AG08395 (cell line): ENCODE measurements at places on chromosomes 4 and X.
A peak's percentile ranks its signal among the peaks of the same experiment; 100 is the strongest.

DNA sequence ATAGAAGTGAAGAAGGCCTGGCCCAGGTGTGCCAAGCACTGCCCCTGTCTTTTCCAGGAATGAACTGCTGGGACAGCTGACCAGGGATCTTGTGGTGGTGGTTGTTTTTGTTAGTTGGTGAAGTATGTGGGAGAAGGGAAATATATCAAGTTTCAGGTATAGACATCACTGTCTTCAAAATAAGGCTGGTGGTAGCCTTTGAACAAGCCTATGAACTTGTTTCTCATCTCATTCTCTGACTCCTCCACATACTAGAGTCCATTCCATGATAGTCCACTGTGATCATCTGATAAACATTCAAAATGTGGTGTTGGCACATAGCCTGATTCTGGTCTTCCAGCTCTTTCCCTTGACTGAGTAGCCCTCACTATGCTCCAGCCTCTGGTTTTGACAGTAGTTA is 303.7 kb downstream of the CAMK2D start:
- no peak for DNase-seq

DNA sequence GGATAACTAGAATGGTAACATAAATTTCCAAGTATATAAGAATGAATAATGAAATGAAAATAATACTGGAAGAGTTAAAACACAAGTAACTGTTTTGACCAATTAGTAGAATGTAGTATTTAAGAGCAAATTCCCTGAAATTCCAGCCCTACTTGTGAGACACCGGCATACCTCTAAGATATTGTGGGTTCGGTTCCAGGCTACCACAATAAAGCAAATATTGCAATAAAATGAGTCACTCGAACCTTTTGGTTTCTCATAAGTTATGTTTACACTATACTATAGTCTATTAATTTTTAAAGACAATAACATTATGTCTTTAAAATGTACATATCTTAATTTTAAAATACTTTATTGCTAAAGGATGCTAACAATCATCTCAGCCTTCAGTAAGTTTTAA is 15.2 kb upstream of the IQCM start:
- no peak for DNase-seq

DNA sequence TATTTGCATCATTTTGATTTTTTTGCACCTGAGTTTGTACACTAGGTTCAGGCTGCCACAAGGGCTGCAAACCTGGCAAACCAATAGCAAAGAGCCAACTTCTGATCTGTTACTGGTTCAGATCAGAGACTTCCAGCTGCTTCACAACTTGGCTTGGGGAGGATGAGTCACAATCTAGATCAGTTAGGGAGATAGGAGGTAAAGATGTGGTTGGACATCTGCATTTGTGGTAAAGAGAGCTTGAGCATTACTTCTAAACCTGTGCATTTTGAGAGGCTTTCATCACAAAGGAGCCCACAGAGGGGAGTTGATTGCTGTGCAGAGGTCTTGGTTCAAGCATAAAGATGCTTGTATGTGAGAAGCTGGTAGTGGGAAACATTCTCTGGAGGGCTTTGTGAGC is 34.5 kb downstream of the LINC00632 start:
- no peak for DNase-seq

DNA sequence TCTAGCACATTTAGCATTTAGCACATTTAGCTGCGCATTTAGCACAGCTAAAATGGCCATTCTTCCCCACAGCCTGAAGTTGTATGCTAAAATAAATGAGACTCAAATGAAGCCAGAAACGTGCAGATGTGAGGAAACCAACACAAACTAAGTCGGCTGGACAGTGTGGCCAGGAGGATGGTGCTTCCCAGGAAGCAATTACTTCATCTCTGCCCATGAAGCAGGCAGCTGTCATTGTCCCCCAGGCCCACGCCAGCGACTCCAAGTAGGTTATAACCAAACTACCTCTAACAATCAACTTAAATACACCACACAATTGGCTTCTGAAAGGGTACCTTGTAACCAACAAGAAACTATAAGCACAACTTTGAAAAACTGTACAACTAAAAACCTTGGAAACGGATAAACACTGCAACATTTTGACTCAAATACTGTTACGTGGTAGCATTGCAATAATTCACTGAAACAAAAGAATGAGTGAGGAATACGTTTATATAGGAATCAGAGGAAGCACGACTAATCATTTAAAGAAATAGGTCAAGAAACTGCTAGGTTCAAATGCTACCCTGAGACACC is 39.2 kb downstream of the AFAP1 start:
- no peak for DNase-seq

DNA sequence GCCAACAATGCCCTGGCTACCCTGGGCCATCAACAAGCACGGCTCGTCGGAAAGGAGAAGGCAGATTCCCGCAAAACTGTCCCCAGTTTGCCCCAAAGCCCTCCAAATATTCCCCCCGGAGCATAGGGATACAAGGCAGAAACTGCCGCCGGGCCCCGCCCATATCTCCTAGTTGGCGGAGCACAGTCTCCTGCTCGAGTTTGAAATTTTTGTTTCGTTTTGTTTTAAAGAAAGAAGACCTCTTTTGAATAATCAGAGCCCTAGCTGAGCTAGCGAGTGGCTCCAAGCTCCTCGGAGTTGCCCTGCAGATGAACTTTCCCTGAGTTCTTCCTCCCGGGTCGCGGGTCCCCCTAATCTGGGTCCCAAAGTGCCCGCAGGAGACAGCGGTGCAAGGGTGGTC is 138.1 kb upstream of the ZIC3 start:
- DNase-seq, result peak; percentile 21

DNA sequence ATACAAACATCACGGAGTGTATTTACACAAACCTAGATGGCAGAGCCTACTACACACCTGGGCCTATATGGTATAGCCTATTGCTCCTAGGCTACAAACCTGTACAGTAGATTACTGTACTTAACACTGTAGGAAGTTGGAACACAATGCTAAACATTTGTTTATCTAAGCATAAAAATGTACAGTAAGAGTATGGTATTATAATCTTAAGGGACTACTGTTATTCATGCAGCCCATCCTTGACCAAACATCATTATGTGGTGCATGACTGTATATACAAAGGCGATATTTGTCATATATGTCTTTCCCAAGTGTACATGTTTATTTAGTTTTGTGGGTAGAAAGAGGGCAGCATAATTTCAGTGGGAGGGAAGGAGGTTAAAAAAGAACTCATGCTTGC is 177.7 kb upstream of the FSTL5 start:
- no peak for DNase-seq

GRCh38 chrX:13420545-13421183 is 100.8 kb upstream of the ATXN3L start:
- no peak for DNase-seq

GRCh38 chr4:176549161-176549865 is 229.5 kb downstream of the SPCS3 start:
- peak; percentile 15 for DNase-seq

GRCh38 chr4:158841540-158841939 is 72.7 kb downstream of the FNIP2 start:
- DNase-seq, result no peak

DNA sequence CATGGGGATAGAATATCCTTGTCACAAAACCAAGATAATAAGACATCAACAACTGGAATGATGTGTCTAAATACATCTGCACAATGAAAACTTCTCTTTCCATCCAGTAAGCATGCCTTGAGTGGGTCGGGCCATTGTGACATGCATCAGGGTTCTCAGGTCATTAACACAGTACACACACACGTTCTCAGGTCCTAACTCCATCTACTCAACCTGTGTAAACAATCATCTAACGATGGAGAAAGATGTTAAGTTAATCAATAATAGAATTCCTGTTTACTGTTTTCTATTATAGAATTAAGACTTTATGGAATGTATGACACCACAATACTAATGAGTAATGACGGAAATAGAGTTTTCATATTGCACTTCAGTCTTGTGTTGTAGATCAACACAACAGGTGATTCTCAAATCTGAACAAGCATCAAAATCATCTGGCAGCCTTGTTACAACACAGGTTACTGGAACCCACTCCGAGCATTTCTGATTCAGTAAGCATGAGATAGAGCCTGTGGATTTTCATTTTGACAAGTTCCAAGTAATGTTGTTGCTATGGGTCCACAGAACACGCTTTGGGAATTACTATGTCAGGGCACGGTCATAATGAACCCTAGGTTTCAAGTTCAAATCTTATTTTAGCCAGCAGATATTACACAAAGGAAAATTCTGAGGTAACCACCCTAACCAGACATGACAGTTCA is 315.8 kb upstream of the TEX13C start:
- no peak for DNase-seq

GRCh38 chr4:1746265-1746691 is 25.0 kb downstream of the TACC3 start:
- DNase-seq, result peak; percentile 82

GRCh38 chr4:155735496-155735895 is 23.3 kb upstream of the GUCY1B1 start:
- DNase-seq, result no peak

GRCh38 chr4:83248486-83248885 is 36.1 kb downstream of the COQ2 start:
- DNase-seq, result no peak

GRCh38 chr4:80011636-80012236 is 61.3 kb downstream of the ANTXR2 start:
- DNase-seq, result peak; percentile 47

DNA sequence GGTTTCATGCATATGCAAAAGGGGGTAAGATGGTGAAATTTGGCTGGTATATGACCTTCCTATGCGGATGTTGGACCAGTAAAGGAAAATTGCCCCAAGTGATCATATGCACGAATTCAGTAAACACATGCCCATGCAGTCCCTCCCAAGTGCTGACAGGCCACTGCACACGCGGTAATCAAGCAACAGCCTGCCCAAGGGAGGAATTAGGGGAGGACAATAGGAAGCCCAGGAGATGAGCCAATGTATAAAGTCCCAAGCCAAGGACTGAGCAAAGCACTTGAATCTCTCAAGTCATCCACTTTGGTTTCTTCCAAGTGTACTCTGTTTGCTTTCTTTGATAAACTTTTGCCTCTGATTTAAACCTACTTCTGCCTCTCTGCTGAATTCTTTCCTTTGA is 21.1 kb downstream of the MAGEB16 start:
- DNase-seq, result no peak

DNA sequence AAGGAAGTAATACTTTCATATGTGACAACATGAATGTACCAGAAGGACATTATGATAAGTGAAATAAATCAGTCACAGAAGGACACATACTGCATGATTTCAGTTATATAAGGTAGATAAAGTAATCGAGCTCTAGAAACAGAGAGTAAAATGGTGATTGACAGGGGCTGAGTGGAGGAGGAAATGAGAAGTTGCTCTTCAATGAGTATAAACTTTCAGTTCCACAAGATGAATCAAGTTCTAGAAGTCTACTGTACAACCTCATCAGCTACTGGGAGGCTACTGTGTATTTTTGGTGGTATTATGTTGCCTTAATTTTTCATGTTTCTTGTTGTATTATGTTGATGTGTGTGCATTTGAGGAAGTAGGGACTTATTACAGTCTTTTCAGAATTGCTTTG is 270.9 kb upstream of the GRIA3 start:
- no peak for DNase-seq

DNA sequence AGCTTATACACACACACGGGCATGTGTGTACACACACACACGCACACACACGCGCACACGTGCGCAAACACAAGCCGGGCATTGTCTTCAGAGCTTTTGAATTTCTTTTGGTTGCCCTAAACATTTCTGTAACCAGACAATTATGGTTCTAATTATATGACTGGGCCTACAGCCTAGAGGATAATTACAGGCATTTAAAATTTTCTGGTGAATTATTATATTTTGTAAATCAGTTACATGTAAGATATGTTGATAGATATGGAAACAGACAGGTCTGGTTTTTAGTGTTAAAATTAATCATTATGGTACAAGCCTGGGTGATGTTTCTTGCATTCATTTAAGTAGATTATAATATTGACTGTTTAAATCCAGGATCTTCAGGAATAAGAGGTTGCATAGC is 1120.5 kb downstream of the ADGRL3 start:
- DNase-seq, result no peak

DNA sequence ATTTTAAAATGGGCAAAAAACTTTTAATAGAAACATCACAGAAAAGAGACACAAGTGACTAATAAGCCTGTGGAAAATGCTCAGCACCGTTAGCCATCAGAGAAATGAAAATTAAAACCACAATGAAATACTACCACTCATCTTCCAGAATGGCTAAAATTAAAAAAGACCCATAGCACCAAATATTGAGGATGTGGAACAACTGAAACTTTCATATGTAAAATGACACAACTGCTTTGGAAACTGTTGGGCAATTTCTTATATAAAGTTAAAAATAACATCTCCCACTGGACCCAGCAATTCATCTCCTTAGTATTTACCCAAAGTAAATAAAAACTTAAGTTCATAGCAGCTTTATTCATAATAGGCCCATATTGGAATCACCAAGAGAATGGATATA is 94.2 kb downstream of the TENM3 start:
- no peak for DNase-seq

- no peak for DNase-seq
Measured at GRCh38 chrX:42752730-42753129, 25.2 kb downstream of the PPP1R2C start.

DNA sequence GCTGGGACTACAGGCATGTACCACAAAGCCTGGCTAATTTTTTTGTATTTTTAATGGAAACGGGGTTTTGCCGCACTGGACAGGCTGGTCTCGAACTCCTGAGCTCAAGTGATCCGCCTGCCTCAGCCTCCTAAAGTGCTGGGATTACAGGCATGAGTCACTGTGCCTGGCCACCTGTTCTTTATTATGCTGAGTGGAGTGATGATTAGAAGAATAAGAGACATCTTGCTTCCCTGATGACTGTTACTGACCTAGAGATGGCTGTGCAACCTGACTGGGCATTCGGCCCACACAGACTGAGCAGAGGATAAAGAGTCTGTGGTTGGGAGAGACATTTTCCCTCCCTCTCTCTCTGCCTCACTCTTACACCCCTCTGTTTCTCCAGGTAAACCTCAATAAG is 56.7 kb downstream of the SPINK2 start:
- DNase-seq, result peak; percentile 63

GRCh38 chr4:185183622-185184281 is 20.0 kb downstream of the CFAP97 start:
- DNase-seq, result peak; percentile 72

- DNase-seq, result peak; percentile 51
Measured at GRCh38 chr4:158193171-158193749, 17.0 kb upstream of the TMEM144 start.

DNA sequence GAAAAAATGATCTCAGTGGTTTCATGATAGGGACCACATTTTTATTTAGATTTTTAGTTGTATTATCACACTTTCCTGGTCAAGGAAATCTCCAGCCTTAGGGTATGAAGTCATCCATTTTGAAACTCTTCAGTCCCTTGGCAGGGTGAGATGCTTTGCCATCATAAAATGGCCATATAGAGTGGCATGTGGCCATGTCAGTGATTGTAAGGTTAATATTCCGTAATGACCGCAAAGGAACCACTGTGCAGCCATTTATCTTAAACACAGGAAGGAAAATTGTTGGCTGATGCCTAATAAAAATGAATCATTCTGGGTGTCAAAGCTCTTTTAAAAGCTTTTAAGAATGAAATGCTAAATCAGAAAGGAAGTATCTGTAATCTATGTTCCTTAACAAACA is 35.6 kb downstream of the COMMD8 start:
- DNase-seq, result no peak
